ENCODE measurements at places on chromosomes 6 and 20. TPM values are rescaled to one million over a fixed set of nuclear protein-coding genes. Genes with fewer than 3 reads are reported as not detected.

HLA-DRB5 gene
- total RNA-seq = not detected

AGPAT4 gene
- 5.4 TPM for total RNA-seq

TULP1 gene
- total RNA-seq = not detected

PLAGL2 gene
- 22.5 TPM for total RNA-seq

KIAA1755 gene
- total RNA-seq = 0.18 TPM

MOG gene
- total RNA-seq = not detected

SCRT2 gene
- 0.04 TPM for total RNA-seq

RBCK1 gene
- 145 TPM for total RNA-seq

UNC93A gene
- not detected for total RNA-seq

BPI gene
- total RNA-seq = not detected

SPATA25 gene
- total RNA-seq = 0.50 TPM

CD40 gene
- 3.8 TPM for total RNA-seq

CST2 gene
- 1.6 TPM for total RNA-seq

VSTM2L gene
- total RNA-seq = 19.8 TPM

SRMS gene
- 0.14 TPM for total RNA-seq

CCNC gene
- total RNA-seq = 28.4 TPM
